ENCODE measurements at places on chromosomes 4 and X. TPM values are rescaled to one million over a fixed set of nuclear protein-coding genes. Genes with fewer than 3 reads are reported as not detected.

The CLCN4 gene
- total RNA-seq, result 9.3 TPM

The RBMXL3 gene
- total RNA-seq, result not detected

The LINC00632 gene
- 105 TPM for total RNA-seq

DNA sequence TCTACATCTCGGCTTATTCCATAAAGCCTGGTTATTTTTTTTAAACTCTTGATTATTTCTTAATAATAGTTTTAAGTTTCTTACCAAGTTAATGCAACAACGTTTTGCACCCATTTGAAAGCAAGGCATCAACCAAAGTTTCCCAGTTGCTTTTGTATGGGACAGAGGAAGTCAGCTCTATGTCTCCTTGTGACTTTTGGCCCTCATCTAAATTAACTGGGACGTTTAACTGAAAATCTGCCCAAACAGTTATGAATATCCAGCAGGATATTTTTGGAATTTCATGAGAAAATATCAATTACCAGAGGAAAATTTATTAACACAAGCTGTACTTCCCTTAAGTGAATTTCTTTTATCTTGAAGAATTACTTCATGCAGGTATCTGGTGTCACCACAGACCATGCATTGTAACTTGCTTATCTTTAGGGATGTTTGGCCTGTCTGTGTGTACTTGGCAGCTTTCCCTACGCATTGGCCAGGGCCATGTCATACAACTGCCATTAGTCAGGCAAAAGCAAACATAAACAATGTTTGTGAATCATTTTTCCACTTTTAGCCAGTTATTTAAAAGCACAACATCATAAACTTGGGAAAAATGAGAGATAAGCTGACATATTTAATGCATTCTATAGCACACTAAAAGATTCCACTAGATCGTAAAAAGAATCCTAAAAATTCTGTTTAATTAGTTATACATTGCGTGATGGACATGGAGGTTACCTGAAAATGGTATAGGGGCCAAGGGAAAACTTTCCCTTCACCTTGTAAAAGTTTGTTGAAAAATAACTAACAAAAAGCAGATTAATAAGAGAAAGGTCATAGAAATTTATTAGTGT, 101.4 kb upstream of the PDE5A start:
- no peak overlapping the region for H3K27ac ChIP-seq
- peak; percentile 54 for DNase-seq
- H3K27me3 ChIP-seq, result no peaks in the 10 kb centered on the region
- H3K36me3 ChIP-seq, result no peaks in the 10 kb centered on the region
- peaks cover 14% of the 10 kb centered on the region for H3K4me1 ChIP-seq

The ZNF630 gene
- 2.5 TPM for total RNA-seq

The TRIM60 gene
- total RNA-seq, result not detected

The RNF212 gene
- 8.8 TPM for total RNA-seq

DNA sequence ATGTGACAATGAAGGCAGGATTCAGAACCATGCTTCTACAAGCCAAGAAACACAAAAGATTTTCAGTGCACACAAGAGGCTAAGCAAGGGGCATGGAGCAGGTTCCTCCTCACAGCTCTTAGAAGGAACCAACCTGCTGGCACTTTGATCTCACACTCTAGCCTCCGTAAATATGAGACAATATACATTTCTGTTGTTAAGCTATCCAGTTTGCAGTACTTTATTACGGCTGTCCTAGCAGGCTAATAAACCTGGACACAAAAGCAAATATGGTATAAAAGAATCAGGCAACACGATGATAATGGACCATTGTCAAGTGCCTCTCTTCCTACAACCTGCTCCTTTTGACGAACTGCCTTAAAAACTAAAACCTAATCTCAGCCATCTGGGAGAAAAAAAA, 114.5 kb downstream of the ZAR1 start:
- no peak for DNase-seq
- H3K27me3 ChIP-seq, result no peaks in the 10 kb centered on the region
- H3K27ac ChIP-seq, result no peak overlapping the region

- no peak overlapping the region for H3K4me3 ChIP-seq
- H3K27ac ChIP-seq, result no peak overlapping the region
- no peaks in the 10 kb centered on the region for H3K36me3 ChIP-seq
- H3K27me3 ChIP-seq, result no peaks in the 10 kb centered on the region
Observed at GRCh38 chr4:87839592-87839946, 6.8 kb downstream of the MEPE start.

DNA sequence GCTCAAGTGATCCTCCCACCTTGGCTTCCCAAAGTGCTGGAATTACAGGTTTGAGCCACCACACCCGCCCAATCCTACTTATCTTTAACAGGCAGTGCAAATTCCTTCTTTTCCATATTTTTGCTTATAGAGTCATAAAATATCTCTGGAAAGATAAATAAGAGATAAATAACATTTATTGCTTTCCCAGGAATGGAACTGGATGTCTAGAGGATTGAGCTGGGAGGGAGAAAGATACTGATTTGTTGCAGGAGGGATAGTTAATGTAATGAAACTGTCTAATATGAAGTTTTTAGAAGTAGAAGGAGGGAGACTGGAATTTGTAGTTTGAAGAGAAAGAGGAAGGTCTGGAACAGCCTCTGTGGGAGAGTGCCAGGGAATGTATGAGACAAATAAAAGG, 20.2 kb downstream of the ITGB1BP2 start:
- H3K27ac ChIP-seq, result no peak overlapping the region
- no peaks in the 10 kb centered on the region for H3K36me3 ChIP-seq
- no peaks in the 10 kb centered on the region for H3K27me3 ChIP-seq
- H3K4me1 ChIP-seq, result no peaks in the 10 kb centered on the region
- no peak for DNase-seq
- H3K4me3 ChIP-seq, result no peak overlapping the region

DNA sequence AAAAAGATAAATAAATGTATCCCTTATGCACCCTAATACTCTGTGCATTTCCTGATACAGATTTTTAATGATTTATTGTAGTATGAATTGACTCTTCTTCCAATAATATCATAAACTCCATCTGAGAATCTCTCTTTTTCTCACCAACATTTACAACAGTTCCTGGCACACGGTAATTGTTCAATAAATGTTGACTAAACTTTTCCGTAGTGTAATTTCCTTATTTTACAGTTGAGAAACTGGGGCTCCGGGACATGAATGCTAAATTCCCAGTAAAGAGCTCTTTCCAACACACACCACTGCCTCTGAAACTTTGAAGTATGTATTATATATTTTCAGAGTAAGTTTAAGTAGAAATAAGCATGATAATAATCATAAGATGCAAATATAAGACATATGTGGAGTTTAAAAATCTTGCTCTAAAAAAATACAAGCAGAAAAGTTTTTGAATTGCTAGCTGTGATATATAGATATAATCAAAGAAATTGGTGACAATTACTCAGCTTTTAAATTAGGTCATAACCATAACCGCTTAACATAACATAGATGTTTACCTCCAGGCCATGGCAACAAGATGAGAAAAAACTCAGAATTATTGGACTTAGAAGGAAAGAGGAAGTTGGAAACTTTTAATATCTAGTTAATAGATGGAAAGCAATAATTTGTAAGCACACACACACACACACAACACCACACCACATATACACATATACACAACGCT, 28.2 kb upstream of the ANTXR2 start:
- no peak overlapping the region for H3K27ac ChIP-seq
- no peaks in the 10 kb centered on the region for H3K4me1 ChIP-seq
- H3K27me3 ChIP-seq, result no peaks in the 10 kb centered on the region
- no peaks in the 10 kb centered on the region for H3K36me3 ChIP-seq
- H3K4me3 ChIP-seq, result no peak overlapping the region

The RHOXF2 gene
- total RNA-seq, result not detected

The SLC34A2 gene
- 1,764 TPM for total RNA-seq

The CYBB gene
- 110 TPM for total RNA-seq

DNA sequence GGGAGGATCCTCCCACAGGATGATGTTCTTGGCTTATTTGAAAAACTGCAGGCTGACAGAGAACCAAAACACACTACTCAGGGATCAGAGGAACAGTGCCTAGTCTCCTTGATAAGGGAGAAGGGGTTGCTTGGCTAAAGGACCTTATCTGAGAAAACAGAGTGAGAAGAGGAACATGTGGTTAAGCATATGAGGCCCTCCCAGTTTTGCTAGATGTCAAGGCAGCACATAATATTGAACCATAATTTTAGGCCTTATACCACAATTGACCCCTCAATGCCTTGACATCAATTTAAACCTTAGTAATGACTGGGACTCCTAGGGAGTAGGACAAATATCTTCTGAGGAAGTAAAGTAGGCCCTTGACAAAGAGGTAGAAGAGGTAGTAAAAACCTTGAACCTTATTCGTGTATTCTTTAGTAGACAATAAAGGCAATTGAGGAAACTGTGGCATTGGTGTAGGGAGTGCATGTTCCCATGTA, 79.3 kb downstream of the TEX13C start:
- no peaks in the 10 kb centered on the region for H3K27me3 ChIP-seq
- H3K27ac ChIP-seq, result no peak overlapping the region
- H3K4me3 ChIP-seq, result no peak overlapping the region
- H3K36me3 ChIP-seq, result no peaks in the 10 kb centered on the region
- DNase-seq, result no peak

The XAGE1A gene
- 0.58 TPM for total RNA-seq

- no peaks in the 10 kb centered on the region for H3K36me3 ChIP-seq
- DNase-seq, result peak; percentile 87
- H3K27me3 ChIP-seq, result no peaks in the 10 kb centered on the region
- peaks cover 5% of the 10 kb centered on the region for H3K4me1 ChIP-seq
- peak overlapping the region; percentile 95 for H3K27ac ChIP-seq
Observed at GRCh38 chrX:74420196-74421035, 877 bp upstream of the SLC16A2 start.

The TMEM31 gene
- not detected for total RNA-seq
